ENCODE measurements at places on chromosomes 3 and 15.

GRCh38 chr15:70387993-70388392, 290.3 kb upstream of the TLE3 start:
- H3K36me3 ChIP-seq, result no peaks in the 10 kb centered on the region
- no peak overlapping the region for H3K27ac ChIP-seq
- H3K4me3 ChIP-seq, result no peak overlapping the region
- no peaks in the 10 kb centered on the region for H3K4me1 ChIP-seq
- DNase-seq, result no peak
- no peaks in the 10 kb centered on the region for H3K27me3 ChIP-seq

- no peak overlapping the region for H3K4me3 ChIP-seq
- no peak overlapping the region for H3K27ac ChIP-seq
- no peaks in the 10 kb centered on the region for H3K36me3 ChIP-seq
- peaks cover 33% of the 10 kb centered on the region for H3K4me1 ChIP-seq
- DNase-seq, result no peak
These were observed 24.8 kb downstream of the VGLL4 start for GRCh38 chr3:11618904-11619303.

GRCh38 chr15:56244038-56244810, 545 bp upstream of the RFX7 start:
- no peaks in the 10 kb centered on the region for H3K36me3 ChIP-seq
- peak overlapping the region; percentile 64 for H3K27ac ChIP-seq
- H3K4me3 ChIP-seq, result peak overlapping the region; percentile 84
- peak; percentile 9 for DNase-seq

- H3K4me3 ChIP-seq, result no peak overlapping the region
- no peak overlapping the region for H3K27ac ChIP-seq
- H3K36me3 ChIP-seq, result no peaks in the 10 kb centered on the region
- DNase-seq, result no peak
- H3K27me3 ChIP-seq, result no peaks in the 10 kb centered on the region
- no peaks in the 10 kb centered on the region for H3K4me1 ChIP-seq
These were observed 691.6 kb downstream of the ZNF385D start for GRCh38 chr3:21059404-21059803.
